GM06990 (cell line): ENCODE measurements at places on chromosomes 2 and 18.

- no peak for DNase-seq
These were observed 65.3 kb downstream of the WDPCP start for GRCh38 chr2:63522950-63523349.

DNA sequence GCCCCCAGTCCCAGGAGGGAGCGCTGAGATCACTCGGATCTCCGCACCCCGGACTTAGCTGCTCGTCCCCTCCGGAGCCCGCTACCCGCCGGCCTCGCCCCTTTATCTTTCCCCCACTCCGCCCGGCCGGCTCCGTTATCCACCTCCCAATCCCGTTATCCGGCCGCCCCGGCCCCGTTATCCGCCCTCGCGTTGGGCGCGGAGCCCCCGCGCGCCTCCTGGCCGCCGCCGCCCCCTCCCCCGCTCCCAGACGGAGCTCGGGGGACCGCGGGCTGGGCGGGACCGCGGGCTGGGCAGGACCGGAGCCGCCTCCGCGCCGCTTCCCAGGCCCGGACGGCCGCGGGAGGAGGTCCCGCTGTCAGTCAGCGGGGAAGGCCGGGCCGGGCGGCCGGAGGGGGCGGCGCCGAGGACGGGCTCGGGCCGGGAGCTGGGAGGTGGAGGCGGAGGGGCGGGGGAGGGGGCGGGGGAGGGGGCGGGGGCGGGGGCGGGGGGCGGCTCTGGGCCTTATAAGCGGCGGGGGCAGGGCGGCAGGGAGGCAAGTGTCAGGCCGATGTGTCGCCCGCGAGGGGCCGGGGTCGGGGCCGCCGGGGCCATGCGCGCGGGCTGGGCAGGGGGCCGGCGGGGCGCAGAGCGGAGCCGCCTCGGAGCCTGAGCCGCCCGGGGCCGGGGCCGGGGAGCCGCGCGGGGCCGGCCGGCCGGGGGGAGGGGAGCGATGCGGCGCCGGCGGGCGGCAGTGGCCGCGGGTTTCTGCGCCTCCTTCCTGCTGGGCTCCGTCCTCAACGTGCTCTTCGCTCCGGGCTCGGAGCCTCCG is at the start of gene PKDCC:
Gene PKDCC, plus strand, starts transcription at position 534 of the 811 bp plus-strand sequence. Its CDS starts 179 bp downstream, at position 713.
- DNase-seq: peak; percentile 64

GRCh38 chr2:20042531-20042930 is 8.9 kb downstream of the LAPTM4A start:
- no peak for DNase-seq

DNA sequence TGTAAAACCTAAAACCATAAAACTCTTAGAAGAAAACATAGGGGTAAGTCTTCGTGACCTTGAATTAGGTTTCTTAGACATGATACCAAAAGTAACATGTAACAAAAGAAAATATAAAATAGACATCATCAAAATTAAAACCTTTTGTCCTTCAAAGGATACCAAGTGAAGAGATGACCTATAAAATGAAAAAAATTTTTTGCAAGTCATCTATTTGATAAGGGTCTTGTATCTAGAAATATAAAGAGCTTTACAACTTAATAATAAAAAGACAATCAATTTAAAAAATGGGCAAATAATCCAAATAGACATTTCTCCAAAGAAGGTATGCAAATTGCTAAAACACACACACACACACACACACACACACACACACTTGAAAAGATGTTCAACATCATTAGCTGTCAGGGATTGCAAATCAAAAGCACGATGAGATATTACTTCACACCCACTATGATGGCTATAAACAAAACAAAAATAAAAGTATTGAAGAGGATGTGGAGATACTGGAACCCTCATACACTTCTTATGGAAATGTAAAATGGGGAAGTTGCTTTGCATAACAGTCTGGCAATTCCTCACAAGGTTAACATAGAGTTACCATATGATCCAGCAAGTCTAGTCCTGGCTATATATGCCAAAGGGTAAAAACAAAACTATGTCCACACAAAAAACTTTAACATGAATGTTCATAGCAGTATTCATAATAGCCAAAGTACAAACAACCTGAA is 23.3 kb downstream of the SPDYA start:
- DNase-seq: no peak

GRCh38 chr2:197435598-197436420 is 981 bp upstream of the SF3B1 start:
- no peak for DNase-seq

DNA sequence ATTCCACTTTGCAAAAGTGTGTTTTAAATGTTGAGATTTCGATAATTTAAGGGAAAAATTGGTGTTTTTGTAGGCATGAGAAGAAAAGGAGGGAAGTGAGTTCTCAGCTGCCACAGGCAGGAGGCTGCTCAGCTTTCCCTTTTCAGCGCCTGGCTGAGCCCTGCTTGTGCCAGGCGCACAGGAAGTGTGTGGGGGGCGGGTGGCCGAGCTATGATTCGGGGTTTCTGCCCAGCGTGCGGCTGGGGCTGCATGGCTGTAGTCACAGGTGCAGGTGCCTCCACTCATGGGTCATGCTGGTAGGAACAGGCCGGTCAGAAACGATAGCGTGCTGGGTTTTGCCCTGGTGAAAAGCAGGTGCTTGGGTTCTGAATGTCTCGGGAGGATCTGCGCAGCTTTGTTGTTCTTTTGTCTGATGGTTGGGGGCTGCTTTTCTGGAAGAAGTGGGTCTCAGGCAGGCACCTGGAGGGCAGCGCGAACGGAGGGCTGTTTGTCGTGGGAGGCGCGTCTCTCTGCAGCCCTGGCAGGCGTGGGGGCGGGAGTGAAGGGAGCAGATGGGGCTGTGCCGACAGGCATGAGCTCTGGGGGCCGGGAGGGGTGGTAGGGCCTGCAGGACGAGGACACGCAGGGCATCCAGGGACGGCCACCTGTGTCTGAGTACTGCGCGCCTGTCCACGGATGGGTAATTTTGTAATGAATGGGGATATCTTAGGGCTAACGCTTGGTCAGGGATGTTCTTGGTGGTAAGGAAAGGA is 2.1 kb downstream of the KCNG2 start:
- DNase-seq: no peak

DNA sequence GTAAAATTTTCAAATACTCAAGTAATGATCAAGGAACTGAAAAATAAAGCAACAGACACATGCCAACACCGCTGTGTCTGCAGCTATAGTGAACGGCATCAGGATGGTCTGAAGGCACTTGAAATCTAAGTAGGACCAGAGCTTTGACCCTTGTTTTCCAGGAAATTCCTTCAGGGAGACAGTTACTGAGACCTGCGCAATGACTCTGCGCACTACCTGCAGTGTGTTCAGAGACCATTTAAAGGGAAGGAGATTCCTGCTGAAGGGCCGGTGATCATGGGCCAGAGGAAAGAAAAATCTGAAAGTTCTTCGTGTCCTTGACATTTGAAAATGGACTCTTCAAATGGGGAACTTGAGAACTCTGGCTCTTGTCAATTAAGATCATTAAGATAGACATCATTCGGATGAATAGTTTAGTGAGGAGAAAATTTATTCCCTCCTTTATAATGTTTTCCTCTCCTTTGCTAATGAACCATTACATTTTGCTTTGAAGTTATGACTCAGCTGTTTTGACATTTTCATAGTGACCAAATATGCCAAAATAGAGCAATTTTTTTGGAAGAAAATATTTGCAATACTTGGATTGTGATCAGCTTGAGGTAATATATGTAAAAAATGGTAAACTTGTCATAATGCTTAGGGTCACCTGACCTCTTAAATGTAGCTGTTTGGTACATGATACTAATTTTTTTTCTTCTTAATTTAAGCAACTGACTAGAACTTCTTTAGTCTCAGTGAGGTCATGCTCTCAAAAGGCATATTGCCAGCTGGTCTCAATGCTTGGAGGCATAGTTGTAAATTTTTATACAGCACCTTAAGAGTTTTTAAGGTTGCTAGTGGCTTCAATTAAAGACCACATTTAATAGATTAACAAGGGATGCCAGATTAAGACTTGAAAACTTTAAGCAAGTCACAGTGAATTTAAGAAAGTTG is 329.3 kb downstream of the ARHGAP15 start:
- no peak for DNase-seq

- no peak for DNase-seq
These were observed 888.8 kb downstream of the LRP1B start for GRCh38 chr2:141242008-141242407.

GRCh38 chr18:42893977-42894376 is 221.5 kb downstream of the RIT2 start:
- no peak for DNase-seq

- no peak for DNase-seq
These were observed 447.4 kb downstream of the EPHA4 start for GRCh38 chr2:221124532-221125240.

GRCh38 chr2:72204786-72205503 is 57.3 kb upstream of the CYP26B1 start:
- DNase-seq: no peak

DNA sequence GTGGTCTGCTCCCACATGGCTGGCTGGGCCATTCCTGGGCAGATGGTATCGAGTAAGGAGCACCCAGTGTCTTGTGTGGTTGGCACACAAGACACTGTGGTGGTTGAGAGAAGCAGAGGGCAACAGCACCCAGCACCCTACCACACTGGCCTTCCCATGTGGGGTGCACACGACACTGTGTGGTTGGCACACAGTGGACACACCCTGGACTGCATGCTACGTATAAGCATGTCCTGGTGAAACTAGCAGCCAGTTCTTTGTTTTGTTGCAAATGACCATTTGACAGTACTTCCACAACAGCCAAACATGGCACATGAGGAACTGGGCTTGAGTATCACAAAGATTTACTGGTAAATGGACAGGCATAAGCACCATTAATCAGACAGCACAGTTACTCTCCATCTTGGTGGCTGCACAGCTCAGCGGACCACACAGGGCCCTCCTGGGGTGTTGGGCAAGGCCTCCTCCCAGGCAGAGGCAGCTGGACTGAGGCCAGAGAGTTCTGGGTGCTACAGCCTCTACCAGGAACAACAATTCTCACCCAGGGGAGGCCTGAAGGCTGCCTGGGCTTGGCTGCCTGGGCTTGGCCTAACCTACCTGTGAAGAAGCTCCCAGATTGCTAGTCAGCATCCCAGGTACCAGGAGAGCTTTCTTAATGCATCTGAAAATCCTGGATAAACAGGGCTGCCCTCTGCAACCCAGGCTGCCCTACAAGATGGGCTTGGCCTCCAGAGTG is 59.3 kb upstream of the ALPP start:
- no peak for DNase-seq

DNA sequence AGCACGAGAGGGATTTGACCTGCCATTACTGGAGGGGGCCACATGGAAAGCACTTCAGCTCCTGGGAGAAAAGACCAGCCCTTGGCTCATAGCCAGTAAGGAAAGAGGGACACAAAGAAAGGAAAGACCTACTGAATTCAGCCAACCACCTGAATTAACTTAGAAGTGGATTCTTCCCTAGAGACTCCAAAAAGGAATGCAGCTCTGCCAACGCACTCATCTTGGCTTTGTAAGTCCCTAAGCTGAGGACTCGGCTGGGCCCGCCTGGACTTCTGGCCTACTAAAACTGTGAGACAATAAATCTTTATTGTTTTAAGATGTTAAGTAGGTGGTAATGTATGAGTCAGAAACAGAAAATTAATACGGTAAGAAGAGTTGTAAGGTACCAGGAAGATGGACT is 11.5 kb downstream of the ATF2 start:
- no peak for DNase-seq

DNA sequence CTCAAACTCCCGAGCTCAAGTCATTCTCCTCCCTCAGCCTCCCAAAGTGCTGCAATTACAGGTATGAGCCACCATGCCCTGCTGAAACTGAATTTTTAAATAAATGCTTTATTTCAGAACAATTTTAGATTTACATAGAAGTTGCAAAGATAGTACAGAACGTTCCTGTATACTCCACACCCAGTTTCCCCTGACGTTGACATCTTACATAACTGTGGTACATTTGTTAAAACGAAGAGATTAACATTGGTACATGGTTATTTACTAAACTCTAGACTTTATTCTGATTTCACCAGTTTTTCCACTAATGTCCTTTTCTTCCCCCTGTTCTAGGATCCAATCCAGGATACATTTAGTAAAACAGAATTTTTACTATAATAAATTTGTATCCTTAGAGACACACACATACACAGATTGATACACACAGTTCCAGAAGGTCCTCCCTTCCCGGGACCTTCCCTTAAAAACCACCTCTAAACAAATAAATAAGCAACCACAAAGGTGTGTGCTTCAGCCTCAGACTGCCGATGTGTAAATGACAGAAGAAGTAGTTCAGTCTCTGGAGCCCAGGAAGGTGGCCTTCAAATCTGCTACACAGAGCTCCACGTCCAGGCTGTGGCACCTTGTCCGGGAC is 6.9 kb downstream of the NEU2 start:
- no peak for DNase-seq

- DNase-seq: no peak
These were observed 96.4 kb downstream of the COBLL1 start for GRCh38 chr2:164745012-164745797.

DNA sequence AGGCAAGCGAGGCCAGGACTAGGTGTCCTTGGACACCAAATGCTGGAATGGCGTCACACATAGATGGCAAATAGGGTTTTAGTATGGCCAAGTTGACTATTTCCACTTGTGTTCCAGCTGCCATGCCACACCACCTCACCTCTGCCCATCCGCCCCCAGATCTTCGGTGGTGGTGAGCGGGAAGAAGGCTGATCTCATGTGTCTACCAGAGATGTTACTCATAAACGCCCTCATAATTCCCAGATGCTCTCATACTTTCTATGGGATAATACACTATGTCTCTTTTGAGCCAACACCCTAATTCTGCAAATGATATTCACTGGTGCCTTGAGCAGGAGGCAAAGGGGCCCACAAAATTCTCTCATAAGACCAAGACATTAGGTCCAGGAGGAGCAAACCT is 281.1 kb upstream of the FN1 start:
- no peak for DNase-seq

- no peak for DNase-seq
These were observed 422.9 kb upstream of the ST6GAL2 start for GRCh38 chr2:107308835-107309234.

- DNase-seq: no peak
These were observed 156.2 kb upstream of the NDUFV2 start for GRCh38 chr18:8946066-8946838.

DNA sequence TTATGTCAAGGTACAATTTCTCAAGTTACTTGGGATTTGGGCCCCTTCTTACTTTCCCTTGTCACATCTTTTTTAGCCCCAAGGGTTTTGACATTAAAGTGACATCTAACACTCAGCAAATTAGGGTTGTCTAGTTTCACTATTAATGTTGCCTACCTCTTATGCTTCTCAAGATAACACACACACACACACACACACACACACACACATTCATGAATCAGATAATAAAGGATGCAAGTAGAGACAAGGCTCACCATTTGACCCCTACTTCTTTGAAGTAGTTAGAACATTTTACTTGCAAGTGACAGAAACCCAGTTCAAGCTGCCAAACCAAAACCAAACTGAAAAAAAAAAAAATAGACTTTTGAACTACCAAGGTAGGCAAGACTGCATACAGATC is 138.8 kb downstream of the TRIB2 start:
- DNase-seq: no peak

DNA sequence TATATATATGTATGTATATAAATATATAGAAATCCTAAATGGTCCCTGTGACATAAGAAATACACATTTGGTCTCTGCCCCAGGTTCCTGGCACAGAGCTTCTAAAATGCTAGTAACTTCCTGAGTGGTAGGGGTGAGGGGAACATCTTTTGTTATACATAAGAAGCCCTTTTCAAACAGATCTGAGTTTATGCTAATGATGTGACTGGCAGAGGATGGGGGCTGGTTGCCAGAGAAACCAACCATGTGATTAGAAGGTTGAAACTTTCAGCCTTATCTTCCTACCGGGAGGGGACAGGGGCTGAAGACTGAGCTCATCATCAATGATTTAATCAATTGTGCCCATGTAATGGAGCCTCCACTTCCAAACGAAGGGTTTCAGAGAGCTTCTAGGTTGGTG is 16.3 kb downstream of the MFSD2B start:
- DNase-seq: no peak

- no peak for DNase-seq
These were observed 23.2 kb upstream of the TTN start for GRCh38 chr2:178830451-178830850.
